Breast epithelium (tissue), 4 donors: ENCODE measurements at places on chromosomes 2 and 18.

- DNase-seq: no peak
Observed at GRCh38 chr2:101619191-101619591, 78.3 kb upstream of the MAP4K4 start.

GRCh38 chr2:215059724-215060123 lies 78.7 kb downstream of the ABCA12 start:
- no peak for DNase-seq

GRCh38 chr18:63679820-63680606 lies 18.3 kb upstream of the SERPINB3 start:
- no peak for DNase-seq

GRCh38 chr2:204628926-204629712 lies 83.8 kb downstream of the PARD3B start:
- DNase-seq: no peak

- no peak for DNase-seq
Observed at GRCh38 chr2:21279525-21279924, 155.8 kb downstream of the TDRD15 start.

- DNase-seq: peak; percentile 20
Observed at GRCh38 chr2:47688561-47688960, 94.4 kb upstream of the MSH6 start.

DNA sequence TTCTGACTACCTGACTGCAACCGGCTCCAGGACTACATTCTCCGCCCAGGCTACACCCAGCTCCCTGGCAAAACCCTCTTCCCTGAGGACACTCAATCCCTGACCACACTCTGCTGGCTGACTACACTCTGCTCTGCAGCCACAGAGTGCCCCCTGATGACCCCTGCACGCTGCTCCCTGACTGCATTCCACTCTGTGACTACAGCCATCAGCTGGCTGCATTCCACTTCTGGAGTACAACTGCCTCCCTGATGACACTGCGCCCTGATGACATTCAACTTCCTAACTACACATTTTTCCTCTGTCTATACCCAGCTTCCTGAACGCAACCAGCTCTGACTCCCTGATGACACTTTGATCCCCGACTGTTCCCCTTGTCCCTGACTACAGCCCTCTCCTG lies 71.3 kb upstream of the NRXN1 start:
- peak; percentile 27 for DNase-seq

DNA sequence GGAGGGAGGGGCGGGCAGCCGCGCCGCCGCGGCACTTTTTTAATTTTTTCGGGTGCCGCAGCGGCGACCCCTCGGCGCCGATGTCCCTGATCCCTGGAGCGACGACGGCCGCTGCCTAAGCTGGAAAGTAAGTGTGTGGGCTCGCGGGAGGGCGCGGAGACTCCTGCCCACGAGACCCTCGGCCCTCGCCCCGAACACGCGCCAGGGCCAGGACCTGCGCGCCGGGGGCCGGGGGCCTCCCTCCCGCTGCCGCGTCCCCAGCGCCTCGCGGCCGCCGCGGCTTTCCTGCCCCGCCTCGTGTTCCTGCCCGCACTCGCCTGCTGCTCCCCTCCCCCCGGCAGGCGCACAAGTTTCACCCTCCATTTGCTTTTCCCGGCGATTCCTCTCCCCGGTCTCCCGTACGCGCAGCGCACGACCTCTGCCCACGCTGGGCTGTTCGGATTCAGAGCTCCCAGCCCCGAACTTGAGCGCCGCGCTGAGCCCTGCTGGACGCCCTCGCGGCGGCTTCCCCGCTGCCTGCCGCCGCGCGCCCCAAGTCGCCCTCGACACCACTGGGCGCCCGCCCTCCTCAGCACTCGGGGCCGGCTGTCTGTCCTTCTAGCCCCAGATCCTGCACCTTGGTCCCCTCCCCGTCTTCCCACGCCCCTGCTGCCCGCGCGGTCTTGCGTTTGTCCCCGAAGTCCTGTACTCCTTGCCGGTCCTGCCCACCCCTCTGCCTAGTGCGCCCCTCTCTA lies 507 bp downstream of the PKP4 start:
- DNase-seq: peak; percentile 42

DNA sequence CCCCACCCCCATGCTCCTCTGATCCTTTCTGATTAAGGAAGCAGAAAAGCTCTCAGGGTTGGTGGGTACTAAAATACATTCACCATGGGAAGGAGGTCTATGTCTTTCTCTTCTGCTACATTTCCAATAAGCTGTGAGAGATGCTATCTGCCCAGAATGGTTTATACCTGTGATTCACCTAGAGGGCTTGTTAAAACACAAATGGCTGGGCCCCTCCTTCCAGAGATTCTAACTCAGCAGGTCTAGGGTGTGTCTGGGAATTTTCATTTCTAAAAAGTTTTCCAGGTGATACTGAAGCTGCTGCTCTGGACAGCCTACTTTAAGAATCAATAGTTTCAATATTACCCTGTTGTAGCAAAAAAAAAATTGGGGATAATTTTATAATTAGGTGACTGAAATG lies 772.2 kb upstream of the ZEB2 start:
- DNase-seq: no peak

- DNase-seq: no peak
Observed at GRCh38 chr2:46747297-46747818, 168.2 kb downstream of the MCFD2 start.

DNA sequence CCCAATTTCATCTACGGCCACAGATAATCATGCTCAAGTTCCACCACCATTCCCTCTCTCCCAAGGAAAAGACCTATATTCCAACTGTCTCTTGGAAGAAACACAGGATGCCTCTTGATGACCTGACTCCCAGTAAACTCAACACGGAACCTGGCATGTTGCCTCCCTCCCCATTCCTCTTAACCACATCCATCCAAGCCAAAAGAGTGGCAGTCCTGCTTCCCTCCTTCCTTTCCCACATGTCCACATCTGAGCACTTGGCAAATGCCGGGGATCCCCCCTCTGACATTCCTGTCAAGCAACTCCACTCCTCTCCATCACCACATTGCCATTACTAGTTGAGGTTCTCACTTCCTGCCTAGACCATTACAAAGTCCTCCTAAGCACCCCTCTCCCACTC lies 49.4 kb downstream of the PID1 start:
- no peak for DNase-seq

DNA sequence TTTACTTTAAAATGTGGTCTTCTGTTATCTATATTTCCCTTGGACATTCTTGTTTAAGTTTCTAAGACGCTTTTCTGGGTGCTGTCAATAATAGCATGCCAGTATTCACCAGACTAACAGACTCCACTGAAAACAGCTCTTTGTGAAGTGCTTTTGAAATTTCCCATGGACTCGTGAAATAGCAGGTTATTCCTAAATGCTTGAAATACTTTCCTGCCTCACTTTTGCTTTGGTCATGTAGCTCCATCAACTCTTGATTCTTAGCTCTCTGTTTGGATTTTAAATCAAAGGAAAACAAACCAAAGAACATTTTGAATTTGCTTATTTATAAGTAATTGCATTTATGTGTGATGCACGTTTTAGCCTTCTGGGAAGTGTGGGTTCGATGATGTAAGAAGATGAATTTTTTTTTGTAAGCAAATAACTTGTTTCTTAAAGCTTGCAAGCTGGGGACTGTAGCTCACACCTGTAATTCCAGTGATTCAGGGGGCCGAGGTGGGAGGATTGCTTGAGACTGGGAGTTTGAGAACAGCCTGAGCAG lies 147.8 kb downstream of the WDSUB1 start:
- no peak for DNase-seq

DNA sequence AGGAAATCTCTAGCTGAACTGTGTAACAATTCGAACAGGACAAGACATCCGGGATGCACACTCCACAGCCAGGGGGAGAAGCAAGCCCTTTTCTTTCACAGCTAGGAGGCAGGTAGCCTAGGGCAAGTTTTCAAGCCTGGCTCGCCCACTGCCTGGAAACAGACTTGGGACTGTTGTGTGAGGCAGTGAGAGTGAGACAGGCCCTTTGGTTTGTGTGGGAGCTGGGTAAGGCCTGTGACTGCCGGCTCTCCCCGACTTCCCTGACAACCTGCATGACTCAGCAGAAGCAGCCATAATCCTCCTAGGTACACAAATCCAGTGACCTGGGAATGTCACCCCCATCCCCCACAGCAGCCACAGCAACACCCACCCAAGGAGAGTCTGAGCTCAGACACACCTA lies 179.7 kb downstream of the WDPCP start:
- no peak for DNase-seq

GRCh38 chr2:170222298-170222697 lies 44.4 kb downstream of the MYO3B start:
- no peak for DNase-seq

DNA sequence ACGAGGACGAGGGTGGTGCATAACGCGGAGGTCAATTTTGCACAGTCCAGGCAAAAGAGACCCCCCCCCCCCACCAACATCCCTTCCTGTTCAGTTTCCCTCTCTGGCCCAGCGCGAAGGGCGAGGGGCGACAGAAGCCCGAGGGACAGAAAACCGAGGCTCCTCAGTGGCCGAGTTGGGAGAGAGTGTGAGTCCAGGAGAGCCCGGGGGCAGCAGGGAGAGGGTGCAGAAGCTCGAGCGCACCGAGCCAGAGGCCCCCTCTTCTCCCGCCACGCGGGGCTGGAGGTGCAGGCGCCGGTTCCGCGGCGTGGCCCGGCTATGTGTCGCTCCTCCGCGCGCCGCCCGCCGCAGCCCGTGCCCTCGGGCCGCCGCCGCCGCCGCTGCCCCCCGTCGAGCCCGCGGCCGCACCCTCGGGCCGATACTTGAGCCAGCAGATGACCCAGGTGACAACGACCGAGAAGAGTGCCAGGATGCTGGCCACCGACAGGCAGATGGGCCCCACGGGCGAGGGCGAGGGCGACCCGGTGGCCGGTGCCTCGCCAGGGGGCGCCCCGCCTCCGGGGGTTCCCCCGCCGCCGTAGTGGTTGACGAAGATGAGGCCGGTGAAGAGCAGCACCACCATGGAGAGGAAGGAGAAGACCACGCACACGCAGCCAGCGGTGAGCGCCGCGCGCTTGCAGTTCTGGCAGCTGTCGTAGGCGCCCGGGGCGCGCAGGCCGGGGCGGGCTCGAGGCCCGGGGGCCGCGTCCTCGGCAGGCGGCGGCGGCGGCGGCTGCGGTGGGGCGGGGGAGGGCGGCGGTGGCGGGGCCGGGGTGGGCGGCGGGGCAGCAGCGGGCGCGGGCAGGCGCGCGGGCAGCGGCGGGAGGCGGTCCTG lies 20.2 kb upstream of the PAX3 start:
- DNase-seq: no peak

- DNase-seq: no peak
Observed at GRCh38 chr2:172962082-172962481, 113.6 kb upstream of the MAP3K20 start.

DNA sequence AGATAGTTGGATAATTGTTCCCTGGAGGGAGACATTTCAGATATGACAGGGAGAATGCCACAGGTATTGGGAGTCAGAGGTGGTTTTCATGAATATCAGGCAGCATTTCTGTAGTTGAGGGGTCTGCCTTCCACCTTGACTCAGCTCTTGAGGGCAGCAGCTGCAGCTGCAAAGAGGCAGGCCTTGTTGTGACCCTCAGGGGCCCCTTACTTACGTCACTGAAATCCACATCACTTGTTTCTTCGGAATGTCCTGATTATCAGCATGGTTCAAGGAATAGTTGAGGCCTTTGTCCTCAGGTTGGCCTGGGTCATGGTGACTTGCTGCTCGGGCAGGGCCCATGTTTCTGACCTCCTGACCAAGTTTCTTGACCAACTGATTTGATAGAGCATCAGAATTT lies 46.9 kb downstream of the TMEM17 start:
- no peak for DNase-seq

- DNase-seq: no peak
Observed at GRCh38 chr2:137670111-137670510, 294.2 kb upstream of the HNMT start.

DNA sequence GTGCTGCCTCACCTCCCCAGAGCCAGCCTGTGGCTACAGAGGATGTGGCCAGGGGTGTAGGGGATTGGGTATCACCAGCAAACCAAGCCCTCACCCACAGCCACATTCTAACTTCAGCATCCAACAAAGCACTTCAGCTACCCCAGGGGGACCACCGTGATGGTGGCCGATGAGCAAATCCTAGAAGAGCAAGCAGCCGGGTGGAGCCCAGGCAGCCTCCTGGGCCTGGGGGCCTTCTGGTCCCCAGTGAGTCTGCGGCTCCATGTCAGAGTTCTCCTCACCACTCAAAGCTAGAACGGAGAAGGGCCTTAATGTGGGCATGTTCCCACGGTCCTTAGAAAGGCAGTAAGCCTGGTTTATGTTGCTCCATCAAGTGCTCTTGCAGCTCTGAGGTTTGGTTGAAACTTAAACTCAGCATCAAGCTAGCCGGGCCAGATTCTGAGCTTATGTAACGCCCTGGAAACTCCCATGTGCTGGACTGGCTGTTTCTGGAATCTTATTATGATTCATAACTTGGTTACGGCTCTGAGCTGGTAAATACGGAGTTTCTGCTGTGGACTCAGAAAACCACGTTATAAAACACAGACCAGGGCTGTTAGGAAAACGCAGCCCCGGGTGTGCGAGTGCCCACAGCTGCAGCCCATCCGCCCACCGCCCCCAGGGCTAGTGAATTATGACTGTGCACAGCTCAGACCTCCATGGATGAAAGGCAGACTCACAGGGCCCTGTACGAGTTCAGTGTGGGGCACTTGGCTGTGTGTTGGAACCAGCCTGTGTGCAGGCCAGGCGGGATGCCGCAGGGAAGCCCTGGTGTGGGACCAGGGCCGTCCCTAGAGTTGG lies 99.8 kb downstream of the SEPTIN10 start:
- no peak for DNase-seq

GRCh38 chr2:203446071-203446481 lies 89.0 kb downstream of the RAPH1 start:
- DNase-seq: no peak

- DNase-seq: no peak
Observed at GRCh38 chr2:235000426-235001236, 48.8 kb downstream of the SH3BP4 start.

DNA sequence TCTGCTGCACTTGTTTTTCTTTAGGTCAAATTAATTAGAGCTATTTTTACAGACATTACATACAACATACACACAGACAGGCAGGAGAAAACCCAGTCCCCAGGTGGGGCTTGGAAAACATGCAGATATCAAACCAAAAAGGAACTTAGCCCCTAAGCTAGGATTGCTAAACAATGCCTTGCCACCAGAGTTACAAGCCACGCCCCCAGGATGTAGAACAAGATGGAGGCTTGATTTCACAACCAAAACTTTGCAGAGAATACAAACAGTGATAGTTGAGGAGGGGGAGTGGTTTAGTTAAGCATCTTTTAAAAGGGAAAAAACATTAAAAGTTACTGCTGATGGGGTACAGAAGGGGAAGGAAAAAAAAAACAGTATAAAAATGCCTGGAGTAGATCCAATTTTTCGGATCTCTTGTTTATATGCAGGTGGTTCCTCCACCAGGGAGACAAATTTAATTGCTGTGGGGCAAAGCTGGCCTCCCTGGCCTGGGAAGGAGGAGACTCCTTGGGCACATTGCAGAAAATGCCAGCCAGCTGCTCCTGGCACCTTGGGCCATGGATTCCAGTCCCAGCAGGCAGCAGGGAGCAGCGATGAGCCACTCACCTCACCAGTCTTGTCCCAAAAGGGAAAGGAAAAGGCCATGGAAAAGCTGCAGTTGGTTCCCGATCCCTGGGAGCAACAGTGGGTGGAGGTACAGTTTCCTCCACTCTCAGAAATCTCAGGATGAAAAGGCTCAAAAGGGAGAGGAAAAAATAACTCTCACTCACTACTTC lies 348.4 kb upstream of the REG3G start:
- no peak for DNase-seq
